ENCODE measurements at places on chromosomes 7 and 10.

GRCh38 chr10:127908106-127908958 lies 1.4 kb downstream of the PTPRE start:
- DNase-seq = no peak

DNA sequence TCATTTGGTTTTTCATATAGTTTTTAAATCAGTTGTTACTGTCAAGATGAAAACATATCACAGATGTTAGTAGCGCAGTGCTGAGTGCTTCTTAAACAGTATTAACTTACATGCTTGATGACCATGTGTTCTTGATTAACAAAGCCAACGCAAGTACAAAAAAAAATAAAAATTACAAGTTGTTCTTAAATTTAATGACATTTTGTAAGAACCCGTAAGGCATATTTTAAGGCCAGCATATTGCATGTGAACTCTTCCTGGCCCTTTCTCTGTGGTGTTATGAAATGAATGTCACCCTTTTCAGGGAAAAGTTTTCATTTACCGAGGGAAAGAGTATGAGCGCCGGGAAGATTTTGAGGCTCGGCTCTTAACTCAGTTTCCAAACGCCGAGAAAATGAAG lies 140.4 kb upstream of the NPS start:
- no peak for DNase-seq

GRCh38 chr10:7896297-7896696 lies 78.0 kb downstream of the TAF3 start:
- no peak for DNase-seq

DNA sequence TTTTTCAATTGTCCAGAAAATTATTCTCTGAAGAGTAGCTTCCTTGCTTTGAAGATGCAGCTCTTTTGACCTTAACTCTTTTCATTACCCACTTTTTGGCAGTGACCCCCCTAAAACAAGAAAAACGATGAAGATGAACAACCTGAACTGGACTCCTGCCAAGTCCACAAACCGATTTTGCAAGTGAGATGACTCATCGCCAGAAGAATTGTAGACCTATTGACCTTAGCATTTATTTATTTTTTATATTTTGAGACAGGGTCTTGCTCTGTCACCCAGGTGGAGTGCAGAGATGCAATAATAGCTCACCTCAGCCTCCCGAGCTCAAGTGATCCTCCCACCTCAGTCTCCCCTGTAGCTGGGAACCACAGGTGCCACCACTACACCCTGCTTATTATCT lies 859.2 kb downstream of the GATA3 start:
- DNase-seq = no peak

DNA sequence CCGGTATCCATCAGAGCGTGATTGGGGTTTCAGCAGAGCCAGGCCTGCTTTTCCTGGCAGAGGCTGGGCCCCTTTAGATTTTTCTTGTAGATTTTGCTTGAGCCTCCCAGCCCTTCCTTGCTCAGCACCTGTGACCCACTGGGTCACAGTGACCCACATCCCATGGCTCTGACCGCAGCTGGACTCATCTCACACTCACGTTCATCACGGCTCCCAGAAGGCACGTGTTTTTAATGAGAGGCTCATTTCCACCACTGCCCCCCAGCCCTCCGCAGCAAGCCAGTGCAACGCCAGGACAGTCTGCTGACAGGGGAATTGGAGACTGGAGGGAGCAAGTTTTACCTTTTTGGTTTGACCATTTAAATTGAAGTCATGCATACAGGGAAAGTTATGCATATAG lies 155.7 kb downstream of the CUX1 start:
- no peak for DNase-seq

- no peak for DNase-seq
These were observed 12.9 kb upstream of the VIM start for GRCh38 chr10:17214971-17215781.

DNA sequence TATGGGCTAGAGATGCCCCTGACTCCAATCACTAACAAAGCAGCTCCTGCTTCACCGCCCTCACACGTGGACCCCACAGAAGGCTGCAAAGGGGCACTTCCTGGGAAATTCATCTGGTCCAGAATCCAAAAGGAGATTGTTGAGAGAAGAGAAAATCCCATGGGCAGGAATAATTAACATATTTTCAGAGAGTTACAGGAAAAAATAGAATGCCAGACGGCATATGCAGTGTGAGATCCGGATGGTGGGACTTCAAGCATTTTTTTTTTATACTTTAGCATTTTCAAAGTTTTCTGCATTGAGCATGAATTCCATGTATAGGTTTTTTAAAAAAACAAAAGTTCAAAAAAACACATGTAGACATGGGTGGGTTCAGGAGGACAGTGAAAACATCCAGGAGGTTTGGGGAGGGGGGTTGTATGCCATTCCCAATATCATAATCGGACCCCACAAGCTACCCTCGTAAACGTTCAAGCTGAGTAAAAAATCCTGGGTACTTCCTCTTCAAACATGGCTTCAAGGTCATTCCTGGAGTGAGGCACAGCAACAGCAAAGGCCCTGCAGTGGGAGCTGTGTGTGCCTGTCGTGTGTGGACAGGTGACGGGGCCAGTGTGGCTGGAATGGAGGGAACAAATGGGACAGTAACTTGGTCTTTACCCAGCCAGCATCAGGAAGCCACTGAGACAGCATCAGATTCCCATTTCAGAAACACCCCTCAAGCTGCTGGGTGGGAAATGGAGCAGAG lies 128.1 kb downstream of the SLIT1 start:
- DNase-seq = no peak

GRCh38 chr10:91172348-91172747 lies 48.1 kb upstream of the PCGF5 start:
- no peak for DNase-seq

DNA sequence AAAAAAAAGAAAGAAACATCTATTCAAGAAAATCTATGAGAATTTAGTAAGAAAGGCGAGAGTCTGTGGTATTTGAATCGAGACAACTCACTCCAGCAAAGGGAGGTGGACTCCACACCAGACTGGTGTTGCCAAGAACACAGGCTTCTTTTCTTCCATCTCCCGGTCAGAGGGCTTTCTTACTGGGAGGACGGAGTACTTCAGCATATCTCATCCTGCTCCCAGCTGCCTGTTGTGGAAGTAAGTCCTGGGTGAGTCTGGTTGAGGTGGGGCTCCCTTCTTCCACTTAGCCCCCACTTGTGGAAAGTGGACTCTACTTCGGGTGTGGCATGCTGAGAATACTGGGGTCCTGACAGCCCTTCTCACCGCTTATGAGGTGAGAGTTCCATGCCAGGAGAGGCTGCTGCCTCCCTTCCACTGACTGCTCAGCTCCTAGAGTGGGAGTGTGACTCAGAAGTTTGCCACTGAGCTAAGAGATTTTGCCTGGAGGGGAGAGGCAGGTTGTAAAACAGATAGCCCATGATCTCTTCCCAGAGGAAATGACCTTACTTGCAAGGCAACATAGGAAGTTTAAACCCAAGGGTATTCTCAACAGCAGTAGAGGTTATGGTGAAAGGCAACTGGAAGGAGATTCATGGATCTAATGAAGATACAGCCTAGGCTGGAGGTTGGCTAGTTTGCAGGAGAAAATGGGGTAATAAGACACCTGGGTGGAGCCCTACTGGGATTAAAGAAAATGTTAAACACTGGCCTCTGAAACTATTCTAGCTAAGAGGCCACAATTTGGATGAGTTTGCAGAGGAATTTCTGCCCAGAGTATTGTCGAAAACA lies 3.5 kb upstream of the NACAD start:
- DNase-seq = no peak

- no peak for DNase-seq
These were observed 29.3 kb upstream of the TTYH3 start for GRCh38 chr7:2602406-2603043.

GRCh38 chr7:151761231-151761630 lies 115.7 kb downstream of the PRKAG2 start:
- no peak for DNase-seq

GRCh38 chr10:124362568-124362967 lies 56.2 kb downstream of the OAT start:
- no peak for DNase-seq

- DNase-seq = no peak
These were observed 91.5 kb downstream of the VPS41 start for GRCh38 chr7:38817526-38817925.

DNA sequence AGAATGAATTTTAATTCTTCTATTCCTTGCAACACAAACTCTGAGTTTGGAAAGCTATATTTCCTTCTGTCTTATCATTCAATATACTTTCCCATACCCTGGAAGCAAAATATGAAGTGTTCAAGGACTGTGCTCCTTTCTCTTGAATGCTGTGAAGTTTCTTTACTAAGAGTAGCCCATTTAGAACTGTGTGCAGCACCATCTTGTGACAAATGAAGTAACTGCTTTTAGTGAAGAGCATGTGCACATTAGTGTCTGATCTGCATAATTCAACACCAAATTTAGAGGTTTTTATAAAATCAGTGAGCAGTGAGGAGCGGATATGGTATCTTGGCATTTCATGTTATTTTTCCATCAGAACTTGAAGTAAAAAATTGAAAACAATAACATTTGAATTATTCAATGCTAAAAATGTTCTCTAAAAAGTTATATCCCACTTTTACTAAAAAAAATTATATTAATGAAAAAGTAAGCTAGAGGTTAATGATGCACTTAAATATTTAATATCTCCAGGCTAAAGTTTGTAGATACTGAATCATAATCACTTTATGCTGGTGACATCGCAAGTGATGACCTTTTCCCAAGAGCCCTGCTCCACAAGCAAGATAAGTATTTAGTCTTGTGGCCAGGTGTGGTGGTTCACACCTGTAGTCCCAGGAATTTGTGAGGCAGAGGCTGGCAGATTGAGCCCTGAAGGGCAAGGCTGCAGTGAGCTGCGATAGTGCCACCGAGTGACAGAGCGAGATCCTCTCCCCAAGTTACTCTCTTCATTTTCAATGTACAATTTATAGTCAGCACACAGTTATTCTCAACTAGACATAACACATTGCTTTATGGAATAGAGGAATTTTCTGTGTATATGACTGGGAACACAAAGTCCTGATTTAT lies 108.8 kb upstream of the PCLO start:
- no peak for DNase-seq

GRCh38 chr10:111083222-111084095 lies 6.6 kb downstream of the ADRA2A start:
- no peak for DNase-seq

- DNase-seq = no peak
These were observed 54.3 kb downstream of the EGFR start for GRCh38 chr7:55073051-55073511.

DNA sequence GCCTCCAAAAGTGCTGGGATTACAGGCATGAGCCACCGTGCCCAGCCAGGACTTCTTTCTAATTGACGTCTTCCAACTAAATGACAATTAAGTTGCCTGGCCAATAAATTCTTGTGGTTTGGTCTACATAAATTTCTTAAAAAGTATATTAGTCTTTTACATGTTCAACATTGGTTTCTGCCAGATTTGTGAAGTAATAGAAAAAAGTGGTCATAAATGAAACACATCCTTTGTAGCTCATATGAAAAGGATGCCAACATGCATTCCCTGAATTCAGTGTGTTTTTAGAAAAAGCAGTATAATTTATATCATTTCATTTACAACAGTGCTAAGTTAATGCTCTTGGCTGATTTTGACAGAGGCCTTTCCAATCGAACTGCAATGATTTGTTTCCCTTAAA lies 215.0 kb downstream of the TAX1BP1 start:
- DNase-seq = no peak

- DNase-seq = no peak
These were observed 176.2 kb downstream of the GALNT17 start for GRCh38 chr7:71308096-71308495.

GRCh38 chr10:47121336-47121735 lies 178.7 kb upstream of the GDF10 start:
- no peak for DNase-seq

- no peak for DNase-seq
These were observed 365.4 kb downstream of the THSD7A start for GRCh38 chr7:11466517-11467105.

DNA sequence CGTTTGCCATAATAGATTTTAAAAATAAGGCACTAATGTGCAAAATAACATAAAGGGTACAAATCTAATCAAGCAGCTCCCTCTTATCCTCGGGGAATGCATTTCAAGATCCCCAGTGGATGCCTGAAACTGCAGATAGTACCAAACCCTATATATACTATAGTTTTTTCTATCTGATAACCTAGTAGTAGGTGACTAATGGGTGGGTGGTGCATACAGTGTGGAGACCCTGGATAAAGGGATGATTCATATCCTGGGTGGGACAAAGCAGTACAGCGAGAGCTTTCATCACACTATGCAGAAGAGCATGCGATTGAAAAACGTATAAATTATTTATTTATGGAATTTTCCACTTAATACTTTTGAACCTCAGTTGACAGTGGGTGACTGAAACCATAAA lies 464.5 kb downstream of the GRID1 start:
- DNase-seq = no peak

GRCh38 chr10:81068460-81068859 lies 530.8 kb downstream of the SH2D4B start:
- DNase-seq = no peak

DNA sequence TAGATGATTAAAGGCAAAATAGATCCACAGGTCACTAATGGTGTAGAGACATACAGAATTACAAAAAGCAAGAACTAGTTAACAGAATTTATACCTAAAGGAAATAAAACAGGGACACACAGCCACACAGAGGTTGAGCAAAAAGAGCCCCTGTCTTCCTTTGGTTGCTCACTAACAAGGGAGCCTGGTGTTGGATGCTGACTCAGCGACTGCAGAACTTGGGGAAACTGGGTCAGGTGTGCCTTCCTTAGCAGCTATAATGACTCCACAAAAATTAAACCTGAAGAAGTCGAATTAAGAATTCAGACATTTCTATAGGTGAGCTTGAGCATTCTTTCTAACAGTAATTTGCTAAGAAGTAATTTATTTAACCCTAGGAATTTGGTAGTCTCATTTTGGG lies 15.0 kb downstream of the POM121L12 start:
- no peak for DNase-seq

- DNase-seq = no peak
These were observed 123.6 kb downstream of the PRLHR start for GRCh38 chr10:118471863-118472262.

DNA sequence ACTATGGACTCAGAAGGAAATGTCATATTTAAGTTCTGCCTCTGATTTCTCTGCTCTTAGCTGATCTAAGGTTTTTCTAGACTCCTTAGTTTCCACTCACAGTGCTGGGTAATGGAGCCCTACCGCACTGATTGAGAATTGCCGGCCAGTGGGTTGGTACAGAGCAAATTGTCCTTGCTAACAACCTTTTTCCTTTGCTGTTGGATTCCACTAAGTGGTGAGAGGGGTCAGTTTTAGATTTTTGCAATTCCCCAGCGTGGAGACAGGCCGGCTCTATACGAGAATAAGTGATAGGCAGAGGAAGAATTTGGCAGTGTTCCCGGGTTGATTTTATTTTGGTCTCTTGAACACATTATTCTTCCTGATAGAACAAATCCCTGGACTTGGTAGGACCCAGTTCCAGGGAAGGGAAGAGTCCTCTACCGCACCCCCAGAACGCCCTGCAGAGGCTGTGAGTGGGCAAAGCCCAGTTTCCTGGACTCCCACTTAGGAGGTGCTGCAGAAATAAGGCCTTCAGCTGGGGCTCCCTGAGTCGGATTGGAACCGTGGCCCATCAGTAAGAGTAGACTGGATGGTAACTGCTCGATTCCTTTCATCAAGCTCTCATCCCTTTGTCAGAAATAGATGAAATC lies 3.0 kb upstream of the NRP1 start:
- no peak for DNase-seq
